ENCODE measurements at places on chromosomes 7 and 10.

- DNase-seq = no peak
These were observed at the start of gene CYP3A4 for GRCh38 chr7:99784007-99784406. Gene CYP3A4 (minus strand): TSS chr7:99784184. CDS start chr7:99784081, 103 bp downstream.

- DNase-seq = no peak
These were observed 150.0 kb upstream of the FZD1 start for GRCh38 chr7:91114232-91114631.

GRCh38 chr10:8275911-8276310 lies 221.4 kb downstream of the GATA3 start:
- DNase-seq = no peak

GRCh38 chr10:78804411-78805032 lies 264.2 kb upstream of the ZMIZ1 start:
- DNase-seq = no peak

GRCh38 chr7:127794551-127794950 lies 142.6 kb downstream of the SND1 start:
- DNase-seq = no peak

- DNase-seq = no peak
These were observed 23.8 kb upstream of the AKR1C1 start for GRCh38 chr10:4939224-4940072.

DNA sequence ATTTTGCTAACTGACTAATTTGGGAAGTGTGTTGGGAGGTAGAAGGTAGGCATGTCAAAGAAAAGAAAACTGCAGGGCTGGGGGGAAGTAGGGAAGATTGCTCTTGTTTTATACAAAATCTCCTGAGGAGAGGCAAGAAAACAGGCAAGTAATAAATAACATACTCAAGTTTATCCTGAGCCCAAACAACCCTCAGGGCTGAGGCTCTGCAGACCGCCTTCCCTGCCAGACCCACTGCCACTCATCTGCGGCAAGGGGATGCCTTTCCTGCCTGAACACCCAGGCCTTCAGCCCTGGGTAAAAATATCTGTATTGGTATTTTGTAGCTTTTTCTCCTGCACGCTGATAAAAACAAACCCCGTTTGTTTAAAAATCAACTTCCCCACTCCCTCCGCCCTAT lies 399.8 kb upstream of the NFE2L3 start:
- no peak for DNase-seq

DNA sequence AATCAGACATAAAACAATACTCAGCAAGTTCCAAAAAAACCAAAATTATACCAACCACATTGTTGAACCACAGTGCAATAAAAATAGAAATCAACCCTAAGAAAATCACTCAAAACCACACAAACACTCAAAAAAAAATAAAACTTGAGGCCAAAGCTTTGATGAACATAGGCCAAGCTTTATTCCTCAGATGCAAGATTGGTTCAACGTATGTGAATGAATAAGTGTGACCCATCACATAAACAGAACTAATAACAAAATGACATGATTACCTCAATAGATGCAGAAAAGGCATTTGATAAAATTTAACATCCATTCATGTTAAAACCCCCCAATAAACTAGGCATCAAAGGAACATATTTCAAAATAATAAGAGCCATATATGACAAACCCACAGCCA lies 506.1 kb upstream of the FZD8 start:
- no peak for DNase-seq

GRCh38 chr10:17432723-17433122 lies 21.7 kb downstream of the ST8SIA6 start:
- DNase-seq = no peak

GRCh38 chr7:128000854-128001265 lies 30.4 kb downstream of the LRRC4 start:
- DNase-seq = no peak

GRCh38 chr7:47516985-47517600 lies 64.8 kb downstream of the TNS3 start:
- no peak for DNase-seq

DNA sequence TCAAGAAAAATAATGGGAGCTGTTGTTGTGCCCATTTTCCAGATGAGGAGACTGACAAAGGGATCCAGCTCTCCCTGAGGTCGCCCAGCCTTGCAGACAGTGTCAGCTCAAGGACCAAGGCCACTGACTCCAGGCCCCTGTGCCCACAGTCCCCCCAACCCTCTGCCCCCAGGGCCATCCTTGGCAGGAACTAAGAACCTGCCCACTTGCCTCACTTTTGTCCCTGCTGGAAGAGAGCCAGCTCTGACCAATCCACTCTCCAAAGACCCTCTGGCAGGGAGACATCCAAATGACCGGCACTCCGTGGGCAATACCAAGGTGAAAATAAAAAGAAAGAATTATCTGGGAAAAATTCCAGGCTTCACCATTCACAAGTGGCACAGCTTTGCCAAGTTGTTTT lies 101.3 kb downstream of the TCERG1L start:
- DNase-seq = no peak

DNA sequence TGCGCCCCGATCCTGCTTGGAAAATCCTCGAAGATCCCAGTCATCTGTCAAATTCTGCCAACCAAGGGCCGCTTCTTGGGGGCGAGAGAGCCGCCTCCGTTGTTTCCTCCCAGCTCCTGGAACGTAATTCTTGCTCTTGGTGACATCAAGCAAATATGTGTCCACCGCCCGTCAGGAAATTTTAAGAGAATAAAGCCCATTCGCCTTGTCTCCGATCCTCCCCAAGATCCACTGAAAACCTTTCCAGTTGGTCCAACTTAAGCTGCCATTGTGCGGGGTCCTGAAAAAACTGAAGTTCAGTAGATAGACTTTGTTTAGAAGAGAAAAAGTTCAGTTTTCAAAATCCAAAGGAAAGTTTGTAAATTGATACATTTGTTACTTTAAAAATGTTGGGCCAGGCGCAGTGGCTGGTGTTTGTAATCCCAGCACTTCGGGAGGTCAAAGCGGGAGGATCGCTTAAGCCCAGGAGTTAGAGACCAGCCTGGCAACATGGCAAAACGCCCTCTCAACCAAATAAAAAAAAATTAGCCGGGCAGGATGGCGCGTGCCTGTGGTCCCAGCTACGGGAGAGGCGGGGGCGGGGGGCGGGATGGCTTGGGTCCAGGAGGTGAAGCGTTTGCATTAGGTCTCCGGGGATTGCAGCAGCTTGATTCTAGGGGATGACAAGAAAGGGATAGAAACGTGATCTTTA lies 1.0 kb upstream of the ZNF800 start:
- DNase-seq = no peak

DNA sequence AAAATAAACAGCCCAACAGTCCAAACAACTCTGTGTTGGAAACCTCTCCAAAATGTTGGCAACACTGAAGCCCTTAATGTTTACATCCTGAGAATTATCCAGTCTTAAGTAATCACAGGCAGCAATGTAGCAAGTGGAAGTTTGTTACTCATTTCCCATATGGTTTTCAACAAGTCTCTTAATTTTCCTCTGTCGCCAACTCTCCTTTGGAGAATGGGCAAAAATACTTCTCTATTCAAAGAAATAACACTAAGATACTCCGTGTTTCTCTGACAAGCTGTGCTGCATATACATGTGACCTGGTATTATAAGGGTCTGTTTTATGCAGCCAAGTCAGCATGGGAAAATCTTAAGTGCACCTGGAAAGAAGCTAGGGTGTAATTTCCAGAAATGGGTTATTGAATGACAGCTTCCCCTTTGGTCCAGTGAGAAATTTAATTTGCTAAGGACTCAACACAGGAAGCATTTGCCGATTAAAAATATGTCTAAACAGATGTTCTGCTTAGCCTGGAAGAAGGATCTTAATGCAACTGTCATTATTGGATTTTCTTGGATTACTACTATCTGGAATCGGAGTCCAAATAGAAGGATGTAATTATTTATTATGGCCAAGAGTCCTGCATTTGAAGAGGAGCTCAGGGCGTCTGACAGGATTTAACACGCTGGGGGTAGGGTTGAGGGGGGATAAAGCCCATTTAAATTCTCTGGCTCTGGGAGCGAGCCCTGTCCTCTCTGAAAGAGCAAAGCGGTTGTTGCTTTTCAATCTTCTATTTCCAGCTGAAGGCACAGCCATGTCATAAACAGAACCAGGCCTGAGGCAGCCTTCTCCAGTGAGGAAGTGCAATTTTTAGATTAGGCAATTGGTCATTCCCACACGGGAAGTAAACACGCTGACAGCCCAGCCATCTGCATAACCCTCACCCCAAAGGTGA lies 73.1 kb downstream of the TLL2 start:
- no peak for DNase-seq

GRCh38 chr10:92742331-92743228 lies 52.8 kb downstream of the HHEX start:
- no peak for DNase-seq

GRCh38 chr10:70265032-70265689 lies 18.6 kb downstream of the NPFFR1 start:
- DNase-seq = no peak

DNA sequence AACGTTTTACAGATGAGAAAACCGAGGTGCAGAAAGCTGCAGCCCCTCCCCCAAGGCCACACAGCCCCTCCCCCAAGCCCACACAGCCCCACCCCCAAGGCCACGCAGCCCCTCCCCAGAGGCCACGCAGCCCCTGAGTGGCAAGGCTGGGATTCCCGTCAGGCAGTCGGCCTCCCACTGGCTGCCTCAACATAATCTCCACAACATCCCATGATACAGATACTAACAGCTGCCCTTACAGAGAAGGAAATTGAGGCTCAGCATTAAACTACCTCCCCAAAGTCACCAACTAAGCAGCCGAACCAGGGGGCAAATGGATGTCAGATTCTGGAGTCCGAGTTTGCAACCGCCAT lies 15.9 kb downstream of the SH3PXD2A start:
- DNase-seq = no peak

GRCh38 chr7:43847496-43847895 lies 21.8 kb downstream of the MRPS24 start:
- DNase-seq = no peak

- no peak for DNase-seq
These were observed 470.8 kb upstream of the ZMIZ1 start for GRCh38 chr10:78597796-78598555.

DNA sequence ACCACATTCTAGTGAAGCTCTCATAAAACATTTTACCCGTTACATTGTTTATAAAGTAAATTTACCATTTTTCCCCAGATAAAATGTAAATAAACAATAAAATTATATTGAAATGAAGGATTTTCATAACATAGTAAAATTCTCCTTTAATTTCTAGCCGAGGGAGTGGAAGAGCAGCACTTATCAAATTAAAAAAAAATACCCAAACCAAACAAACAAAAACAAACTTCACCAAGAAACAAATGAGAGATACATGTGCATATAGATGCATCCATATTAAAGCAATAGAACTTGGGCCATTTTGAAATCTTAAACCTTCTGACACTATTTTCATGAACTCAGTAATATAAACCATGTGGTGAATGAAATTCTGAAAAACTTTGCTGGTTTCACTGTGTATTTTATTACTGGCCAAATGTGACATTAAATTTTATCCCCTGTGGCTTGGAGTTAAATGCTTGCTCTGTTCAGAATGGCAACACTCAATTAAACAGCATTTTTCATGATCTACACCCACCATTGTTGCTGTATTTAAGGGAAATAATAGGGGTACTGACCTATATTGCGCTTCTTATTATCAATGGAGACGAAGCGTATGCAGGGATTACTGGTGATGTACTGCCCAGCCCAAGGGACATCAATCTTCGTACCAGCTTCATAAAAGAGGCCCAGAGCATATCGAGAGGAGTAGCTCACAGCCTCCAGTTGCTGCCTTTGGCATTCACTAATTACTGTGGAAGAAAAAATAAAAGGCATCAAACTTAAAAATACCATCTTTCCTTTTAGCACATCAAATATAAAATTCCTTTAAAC lies 220.9 kb downstream of the RNLS start:
- no peak for DNase-seq

DNA sequence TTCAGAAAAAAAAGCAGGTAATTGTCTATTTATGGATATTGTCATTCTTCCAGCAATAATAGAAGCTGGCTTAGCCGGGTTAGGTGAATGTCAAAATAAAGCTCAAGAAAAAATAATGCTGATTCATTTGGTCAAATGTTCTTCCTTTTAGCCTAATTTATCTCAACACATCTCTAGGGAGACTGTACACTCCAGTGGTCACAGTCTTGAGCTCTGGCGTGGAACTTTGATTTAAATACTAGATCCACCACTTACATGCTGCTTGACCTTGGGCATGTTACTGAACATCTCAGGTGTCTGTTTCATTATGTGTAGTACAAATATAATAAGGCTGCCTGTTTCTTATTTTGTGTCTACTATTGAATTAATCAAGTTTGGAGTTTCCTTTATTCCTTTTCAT lies 22.0 kb downstream of the PRTFDC1 start:
- DNase-seq = no peak

DNA sequence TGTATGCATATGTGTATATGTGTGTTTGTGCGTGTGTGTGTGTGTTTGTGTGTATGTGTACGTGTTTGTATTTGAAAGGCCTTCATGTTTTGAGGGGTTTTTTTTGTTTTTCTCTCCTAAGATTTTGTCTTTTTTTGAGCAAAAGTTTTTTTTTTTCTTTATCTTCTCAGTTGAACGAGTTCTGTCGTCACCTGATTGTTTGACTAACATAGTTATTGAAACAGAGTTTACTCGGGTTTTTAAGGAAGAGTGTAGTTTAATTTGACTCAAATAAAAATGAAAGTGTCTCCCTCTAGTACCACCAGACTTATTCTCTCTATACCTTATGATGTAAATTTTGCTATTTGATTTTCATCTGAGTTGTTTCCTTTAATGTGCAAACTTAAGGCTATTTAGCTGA lies 73.5 kb downstream of the ST8SIA6 start:
- DNase-seq = no peak

- DNase-seq = no peak
These were observed 14.1 kb downstream of the PRLHR start for GRCh38 chr10:118581340-118581739.

DNA sequence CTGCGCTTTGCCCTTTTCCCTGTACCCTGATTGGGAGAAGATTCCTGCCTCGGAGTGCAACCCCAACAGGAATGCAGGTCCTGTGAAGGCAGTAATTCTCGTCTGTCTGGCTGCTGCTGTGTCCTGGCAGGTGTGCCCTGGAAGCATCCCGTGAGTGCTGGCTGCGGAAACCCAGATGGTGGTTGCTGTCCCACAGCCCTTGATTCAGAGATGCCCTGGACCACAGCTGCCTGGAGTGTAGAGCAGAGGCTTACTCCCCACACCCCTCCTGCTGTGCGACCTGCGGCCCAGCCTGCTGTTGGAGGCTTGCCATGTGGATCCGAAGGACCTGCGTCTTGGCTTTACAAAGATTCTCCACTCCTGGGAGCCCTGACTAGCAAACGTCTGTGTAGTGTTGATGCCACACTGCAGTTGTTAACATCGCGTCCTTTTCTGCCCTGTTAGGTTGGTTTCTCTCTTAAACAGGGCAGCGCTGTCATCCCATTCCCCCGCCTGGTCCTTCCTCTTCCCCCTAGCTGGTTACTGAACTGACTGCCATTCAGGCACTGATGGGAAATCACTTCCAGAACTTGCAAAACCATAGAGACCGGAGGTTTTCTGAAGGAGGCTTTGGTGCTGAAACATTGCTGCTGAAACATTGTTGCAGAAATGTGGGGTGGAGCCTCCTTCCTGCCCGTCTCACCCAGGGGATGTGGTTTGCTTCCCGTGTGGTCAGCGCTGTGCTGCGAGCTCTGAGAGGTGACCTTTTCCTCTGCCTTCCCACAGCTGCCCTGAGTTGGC lies 53.3 kb downstream of the DNAJB6 start:
- peak; percentile 68 for DNase-seq
